NCI-H187 treated with DMSO at 0.1 percent for 48 hours (cell line): ENCODE measurements at places on chromosomes 2 and 18.

GRCh38 chr2:159650574-159650973, 34.2 kb upstream of the BAZ2B start:
- DNase-seq, result no peak

GRCh38 chr2:85435981-85436835, 17.7 kb downstream of the SH2D6 start:
- no peak for DNase-seq

DNA sequence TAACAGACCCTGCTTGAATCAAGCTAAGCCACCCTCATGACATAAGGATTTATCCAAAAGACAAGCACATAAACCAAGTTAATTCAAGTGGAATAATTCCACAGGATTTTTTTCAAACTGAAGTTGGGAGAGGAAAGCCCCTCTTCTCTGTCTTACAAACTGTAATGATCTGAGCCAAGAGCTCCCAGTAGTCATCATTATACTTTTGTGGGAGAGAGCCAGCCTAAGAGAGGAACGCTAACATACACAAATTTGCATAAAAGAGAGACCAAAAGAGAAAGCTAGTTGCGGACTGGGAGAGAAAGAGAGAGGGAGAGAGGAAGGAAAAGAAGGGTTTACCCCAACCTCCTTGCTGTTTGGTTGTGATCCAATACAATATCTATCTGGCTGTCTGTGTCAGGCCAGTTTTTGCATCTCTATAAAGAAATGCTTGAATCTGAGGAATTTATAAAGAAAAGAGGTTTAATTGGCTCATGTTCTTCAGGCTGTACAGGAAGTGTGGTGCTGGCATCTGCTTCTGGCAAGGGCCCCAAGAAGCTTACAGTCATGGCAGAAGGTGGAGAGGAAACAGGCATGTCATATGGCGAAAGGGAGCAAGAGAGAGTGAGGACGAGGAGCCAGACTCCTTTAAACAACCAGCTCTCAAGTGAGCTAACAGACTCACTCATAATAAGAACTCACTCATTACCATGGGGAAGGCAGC, 20.8 kb upstream of the PUM2 start:
- no peak for DNase-seq

DNA sequence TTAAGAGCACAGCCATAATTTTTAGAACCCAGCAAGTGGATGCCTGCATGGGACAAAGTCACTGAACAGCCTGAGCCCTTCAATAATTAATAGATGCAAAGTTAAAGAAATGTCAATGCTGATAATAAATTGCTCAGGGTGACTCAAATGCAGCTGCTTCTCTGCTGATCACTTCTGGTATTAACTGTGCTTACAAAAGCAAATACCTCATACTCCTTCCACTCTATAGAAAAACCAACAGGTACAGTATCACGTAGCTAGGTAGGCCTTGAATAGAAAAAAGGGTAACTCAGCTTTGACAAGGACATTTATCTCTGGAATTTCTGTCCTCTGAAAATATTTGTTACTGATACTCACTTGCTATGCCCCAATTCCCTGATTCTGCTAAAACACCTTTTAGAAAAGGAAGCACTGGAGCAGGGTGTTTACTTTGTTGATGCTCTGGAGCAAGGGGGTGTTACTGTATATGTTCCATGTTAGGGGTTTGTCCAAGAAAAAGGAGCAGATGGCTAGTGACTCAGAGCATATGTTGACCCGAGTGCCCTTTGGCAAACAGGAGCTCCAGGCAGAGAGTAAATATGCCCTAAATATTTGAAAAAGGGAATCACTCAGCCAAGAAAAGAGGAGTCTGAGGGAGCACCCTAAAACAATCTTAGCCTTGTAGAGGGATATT, 59.1 kb upstream of the RTN4 start:
- DNase-seq, result no peak

GRCh38 chr2:151904807-151905206, 76.6 kb upstream of the ARL5A start:
- DNase-seq, result no peak

DNA sequence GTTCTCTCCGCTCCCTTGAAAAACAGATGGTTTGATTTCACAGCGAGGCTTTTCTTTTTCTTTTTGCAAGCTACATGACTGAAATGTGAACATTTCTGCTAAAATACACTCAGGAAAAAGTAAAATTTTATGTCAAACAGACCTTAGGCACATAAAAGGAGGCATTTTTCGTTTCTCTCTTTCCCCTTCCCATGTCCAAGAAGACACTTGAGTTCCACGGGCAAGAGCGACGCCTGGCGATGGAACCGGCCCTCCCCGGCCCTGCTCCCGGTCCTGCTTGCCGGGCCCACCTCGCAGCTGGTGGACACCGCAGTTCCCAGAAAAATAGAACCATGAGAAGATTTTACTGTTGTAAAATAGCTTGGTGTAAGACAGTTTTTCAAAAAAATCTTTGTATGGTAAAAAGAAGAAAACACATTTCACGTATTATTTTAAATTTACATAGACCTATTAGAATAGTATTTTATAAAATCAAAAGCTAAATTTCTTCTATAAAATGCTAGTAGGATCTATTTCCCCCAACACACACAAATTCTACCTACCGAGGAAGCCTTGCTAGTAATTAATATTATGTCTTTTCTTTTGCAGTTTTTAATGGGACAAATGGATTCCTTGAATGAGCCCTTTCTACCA, 2.3 kb upstream of the ALKAL2 start:
- DNase-seq, result no peak

- DNase-seq, result peak; percentile 16
Measured at GRCh38 chr18:35407871-35408481, 30.8 kb upstream of the ZNF396 start.

- no peak for DNase-seq
Measured at GRCh38 chr2:133821107-133821760, 253.0 kb upstream of the NCKAP5 start.

- DNase-seq, result no peak
Measured at GRCh38 chr2:183057333-183057985, 19.2 kb upstream of the NCKAP1 start.

DNA sequence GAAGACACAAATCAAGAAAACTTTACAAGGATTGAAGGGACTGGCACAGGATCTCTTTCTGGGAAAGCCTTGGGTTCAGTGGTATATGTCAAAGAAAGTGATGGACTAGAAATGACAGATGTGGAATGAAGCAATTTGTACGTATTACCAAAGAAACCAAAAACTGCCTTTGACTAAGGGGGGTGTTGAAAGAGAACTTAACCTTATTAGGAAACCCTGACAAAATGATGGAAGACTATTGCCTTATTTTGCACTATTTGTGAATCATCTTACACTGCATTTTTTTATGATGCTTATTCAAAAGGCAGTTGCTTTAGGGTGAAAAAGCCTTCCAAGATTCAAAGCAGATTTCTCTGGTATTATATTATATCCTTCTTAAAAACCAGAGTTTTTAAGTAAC, 4.0 kb downstream of the TSGA10 start:
- no peak for DNase-seq

DNA sequence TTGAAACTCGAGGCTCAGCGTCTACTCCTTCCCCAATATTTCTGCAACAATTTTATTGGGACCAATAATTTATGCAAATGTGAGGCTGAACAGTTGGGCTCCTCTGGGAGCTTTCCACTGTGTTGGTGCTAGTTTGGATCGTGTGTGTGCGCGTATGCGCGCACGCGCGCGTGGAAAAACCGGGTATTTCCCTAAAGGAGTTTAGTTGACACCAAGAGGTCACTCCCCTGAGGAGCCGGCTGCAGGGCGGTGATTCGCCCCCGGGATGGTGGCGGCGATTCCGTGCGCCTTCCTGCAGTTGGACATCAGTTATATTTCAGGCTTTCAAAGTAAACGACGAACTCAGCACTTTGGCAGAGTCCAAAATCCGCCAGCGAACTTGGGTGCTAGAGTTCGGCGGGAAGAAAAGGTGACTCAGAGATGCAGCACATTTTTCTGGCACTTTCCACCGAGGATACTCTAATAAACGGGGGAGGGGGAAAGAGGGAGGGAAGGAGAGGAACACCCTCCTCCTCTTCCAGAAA, 186.5 kb upstream of the FANCL start:
- DNase-seq, result no peak

DNA sequence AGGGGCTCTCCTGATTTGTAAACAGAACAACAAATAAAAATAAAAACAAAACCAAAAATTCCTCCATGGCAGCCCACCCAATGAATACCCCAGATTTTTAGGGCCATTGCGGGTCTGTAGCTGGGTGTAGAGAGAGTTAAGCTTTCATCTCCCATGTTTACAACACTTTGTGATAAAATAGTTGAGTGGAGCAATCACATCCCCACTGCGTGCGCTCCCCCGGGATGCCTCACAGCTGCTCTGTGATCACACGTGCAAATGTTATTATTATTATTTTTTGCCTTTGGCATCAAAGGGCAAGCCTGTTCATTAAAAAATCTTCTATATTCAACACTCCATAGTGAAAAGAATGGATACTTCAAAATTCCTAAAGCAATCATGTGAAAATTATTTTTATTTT, 118.0 kb downstream of the MBP start:
- DNase-seq, result no peak

GRCh38 chr2:20838016-20838415, 15.1 kb upstream of the LDAH start:
- DNase-seq, result no peak

DNA sequence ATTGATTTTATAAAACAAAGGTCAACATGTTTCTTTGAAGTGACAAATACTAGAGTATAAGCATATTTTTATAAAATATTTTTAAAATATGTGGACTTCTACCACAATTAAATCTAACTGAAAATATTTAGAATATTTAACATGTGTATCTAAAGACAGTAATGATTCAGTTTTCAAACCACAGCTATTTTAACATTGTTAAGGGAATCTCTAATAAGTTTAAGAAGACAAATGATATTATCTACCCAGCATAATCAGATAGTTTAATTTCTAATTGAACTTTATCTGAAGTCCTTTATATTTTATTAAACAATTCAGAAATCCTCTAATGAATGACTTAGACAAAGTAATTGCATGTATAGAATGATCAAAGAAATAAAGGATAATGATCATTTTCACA, 96.2 kb downstream of the VWC2L start:
- no peak for DNase-seq

- no peak for DNase-seq
Measured at GRCh38 chr2:40321016-40321623, 130.8 kb downstream of the SLC8A1 start.
